Mesenteric fat pad (tissue), 1 donor: ENCODE measurements at places on chromosomes 5 and 9. TPM values are rescaled to one million over a fixed set of nuclear protein-coding genes. Genes with fewer than 3 reads are reported as not detected.

The HMGCS1 gene
- total RNA-seq = 33.7 TPM

The PHF24 gene
- total RNA-seq = 0.39 TPM

The TMEM252 gene
- not detected for total RNA-seq

The CMYA5 gene
- total RNA-seq = 2.6 TPM

The CHMP5 gene
- 52.0 TPM for total RNA-seq
